ENCODE measurements at places on chromosomes 12 and 14. TPM values are rescaled to one million over a fixed set of nuclear protein-coding genes. Genes with fewer than 3 reads are reported as not detected.

Gene C12orf54
- total RNA-seq = not detected

Gene KRT6A
- not detected for total RNA-seq

Gene FAM90A1
- not detected for total RNA-seq

Gene RAD9B
- 0.29 TPM for total RNA-seq

Gene PPP1R1A
- 0.15 TPM for total RNA-seq

Gene PIWIL1
- not detected for total RNA-seq

Gene IL22
- not detected for total RNA-seq

- DNase-seq = no peak
These were observed 15.7 kb upstream of the FAM222A start for GRCh38 chr12:109697877-109698468.

DNA sequence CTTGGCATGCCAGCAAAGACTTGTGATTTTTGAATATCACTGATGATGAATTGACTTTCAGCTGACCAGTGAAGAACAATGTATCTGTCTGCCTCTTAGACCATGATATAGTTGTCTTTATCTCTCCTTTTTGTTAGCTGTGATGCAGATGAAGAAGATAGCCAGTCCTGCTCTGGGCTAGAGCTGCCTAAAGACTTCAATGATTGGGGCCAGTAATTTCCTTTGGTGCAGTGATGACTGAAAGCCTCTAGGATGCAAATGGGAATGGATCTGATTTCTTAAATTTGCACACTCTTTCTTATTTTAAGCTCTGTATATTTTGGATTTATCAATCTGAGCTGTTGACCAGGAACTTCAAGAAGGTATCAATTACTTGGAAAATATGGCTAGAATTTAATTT is at the start of gene TAS2R9:
TAS2R9 (minus strand) TSS at position 101 of the 400 bp plus-strand sequence; CDS start at position 8, 93 bp downstream.
- no peak for DNase-seq

- DNase-seq = no peak
These were observed 91.0 kb upstream of the DIO3 start for GRCh38 chr14:101470266-101470665.

- DNase-seq = no peak
These were observed 354.2 kb upstream of the ATP2B1 start for GRCh38 chr12:90062799-90063198.

GRCh38 chr12:118633071-118633470 is 256.7 kb downstream of the SUDS3 start:
- DNase-seq = no peak

GRCh38 chr12:107384645-107385044 is 291.3 kb upstream of the CRY1 start:
- DNase-seq = no peak

- DNase-seq = no peak
These were observed 63.6 kb downstream of the HELB start for GRCh38 chr12:66365718-66366490.

DNA sequence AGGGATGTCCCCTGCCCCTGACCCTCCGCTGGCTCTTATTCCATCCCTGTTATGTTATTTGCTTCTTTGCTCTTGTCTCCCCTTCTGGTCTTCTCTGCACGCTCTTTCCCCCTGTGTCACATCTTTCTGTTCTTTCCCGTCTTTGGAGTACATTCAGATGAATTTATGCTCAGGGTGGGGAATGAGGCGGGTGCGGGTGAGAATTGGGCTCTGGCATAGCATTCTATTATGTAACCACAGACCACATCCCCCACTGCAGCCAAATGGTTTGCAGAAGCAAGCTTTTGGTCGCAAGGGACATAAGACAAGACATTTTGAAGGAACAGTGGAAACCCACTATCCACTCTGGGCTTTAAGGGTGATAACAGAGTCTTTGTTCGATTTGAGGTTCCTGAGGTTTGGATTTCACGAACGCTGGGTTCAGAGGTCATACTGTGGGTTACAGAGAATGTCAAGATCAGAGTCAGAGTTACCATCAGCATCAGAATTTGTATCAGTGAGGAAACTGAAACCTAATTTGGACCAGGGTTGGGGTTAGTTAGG is 3.8 kb downstream of the ENDOU start:
- no peak for DNase-seq

DNA sequence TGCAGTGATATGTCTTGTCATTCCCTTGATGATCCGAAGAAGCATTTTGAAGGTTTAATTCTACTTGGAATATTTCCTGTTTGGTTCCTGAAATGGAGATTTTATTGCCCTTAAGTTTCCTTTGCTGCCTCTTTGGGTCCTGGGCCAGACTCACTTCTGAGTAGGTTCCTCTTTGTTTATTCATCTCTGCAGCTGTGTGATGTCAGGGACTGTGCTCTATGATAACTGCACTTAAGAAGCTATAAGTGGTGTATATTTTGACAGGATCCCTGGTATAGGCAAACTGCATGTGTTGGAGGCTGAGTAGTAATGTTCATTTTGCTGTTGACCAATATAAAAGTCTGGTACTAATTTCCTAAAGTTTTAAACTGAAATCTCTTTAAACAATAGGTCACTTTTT is at the start of gene KLRC4:
KLRC4 (minus strand) TSS at position 366 of the 400 bp plus-strand sequence; CDS start at position 184, 182 bp downstream.
- no peak for DNase-seq

DNA sequence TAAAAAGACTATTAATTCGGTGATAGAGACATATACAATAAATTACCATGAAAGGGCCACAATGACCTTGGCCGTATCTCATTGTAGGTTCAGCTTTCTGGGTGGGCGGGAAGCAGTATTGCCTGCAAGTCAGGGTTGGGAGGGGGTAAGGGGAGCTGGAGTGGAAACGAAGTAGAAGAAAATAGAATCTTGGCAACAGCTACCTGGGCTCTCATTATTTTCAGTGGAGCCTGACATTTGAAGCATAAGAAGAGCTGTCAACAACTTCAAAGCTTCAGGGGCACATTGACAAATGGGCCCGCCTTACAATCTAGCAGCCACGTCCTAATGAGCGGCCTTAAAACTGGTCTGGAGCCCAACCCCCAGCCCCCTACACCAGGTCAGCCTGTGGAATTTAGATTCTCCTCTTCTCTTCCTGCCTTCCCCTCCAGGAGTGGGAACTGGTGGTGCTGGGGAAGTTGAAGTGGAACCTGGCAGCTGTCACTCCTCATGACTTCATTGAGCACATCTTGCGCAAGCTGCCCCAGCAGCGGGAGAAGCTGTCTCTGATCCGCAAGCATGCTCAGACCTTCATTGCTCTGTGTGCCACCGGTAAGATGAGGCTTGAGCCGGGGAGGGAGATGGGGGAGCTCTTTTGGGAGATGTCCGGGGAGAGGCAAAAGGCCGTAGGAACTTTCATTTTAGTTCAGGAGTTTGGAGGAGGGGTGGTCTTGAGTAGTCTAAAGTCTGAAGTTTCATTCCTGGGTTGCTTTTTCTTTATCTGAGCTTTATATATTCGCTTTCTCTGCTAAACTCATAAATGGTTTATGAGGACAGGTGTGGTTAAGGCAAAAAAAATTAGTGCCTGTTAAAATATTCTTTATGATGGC is 5.0 kb downstream of the CCND2 start:
- DNase-seq = no peak

DNA sequence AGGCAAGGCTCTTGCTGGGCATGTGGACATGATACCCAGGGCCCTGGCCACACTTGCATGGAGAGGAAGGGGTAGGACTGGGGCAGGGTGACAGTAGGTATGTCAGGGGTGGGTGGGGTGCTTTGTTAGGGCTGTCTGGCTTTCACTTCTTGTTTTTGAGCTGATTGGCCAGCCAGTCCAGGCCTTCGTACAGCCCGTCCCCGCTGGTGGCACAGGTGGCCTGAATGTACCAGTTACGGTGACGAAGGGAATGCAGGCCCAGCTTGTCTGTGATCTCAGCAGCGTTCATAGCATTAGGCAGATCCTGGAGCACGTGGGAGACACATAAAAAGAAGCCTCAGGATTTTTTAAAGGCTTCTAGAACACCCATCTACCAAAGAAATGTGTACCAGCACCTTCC is 13.5 kb upstream of the FKBP11 start:
- DNase-seq = no peak

GRCh38 chr14:24875203-24875838 is 174.6 kb downstream of the STXBP6 start:
- DNase-seq = no peak

DNA sequence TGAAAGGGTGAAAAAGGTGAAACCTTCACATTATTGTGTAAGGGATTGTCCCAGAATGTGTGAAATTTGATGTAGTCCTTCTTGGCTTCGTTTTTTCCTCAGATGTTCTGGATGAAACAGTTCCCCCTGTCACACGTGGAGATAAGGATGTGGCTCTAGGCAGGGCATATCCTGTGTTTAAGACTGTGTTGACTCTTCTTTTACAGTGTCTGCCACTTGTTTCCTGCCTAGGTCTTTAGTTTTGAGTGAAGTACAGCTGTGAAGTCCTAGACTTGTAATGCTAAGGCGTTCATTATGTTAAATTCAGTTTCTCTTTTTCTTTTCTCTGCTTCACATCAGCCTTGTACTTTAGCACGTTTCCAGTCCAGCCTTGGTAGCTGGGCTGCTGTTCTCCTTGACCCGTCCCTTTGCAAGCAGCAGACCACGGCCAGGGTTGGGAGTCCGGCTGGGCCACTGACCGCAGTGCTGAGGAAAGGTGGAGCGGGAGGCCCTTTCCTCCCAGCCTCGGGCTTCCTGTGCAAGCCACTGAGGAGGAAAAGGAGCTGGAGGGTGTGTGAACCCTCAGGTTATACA is 59.1 kb downstream of the RASSF3 start:
- DNase-seq = no peak

DNA sequence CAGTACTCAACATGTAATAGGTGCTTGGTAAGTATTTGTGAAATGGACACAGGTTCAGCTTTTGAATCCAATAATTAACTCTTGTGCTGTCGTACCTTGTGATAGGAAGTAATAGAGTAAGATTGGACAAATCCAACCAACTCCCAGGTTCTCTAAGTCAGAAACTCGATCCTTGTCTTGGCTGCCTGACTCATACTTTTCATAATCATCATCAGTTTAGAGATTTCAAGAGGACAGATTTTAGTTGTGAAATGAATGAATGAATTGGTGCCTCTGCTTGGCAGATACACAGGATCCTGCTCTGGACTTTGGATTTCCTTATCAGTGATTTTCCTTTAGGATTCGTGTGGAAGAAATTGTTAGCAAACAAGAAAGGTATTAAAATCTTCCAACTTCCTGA is 1145.2 kb downstream of the AACS start:
- DNase-seq = no peak

GRCh38 chr12:94049718-94050117 is 98.7 kb upstream of the PLXNC1 start:
- DNase-seq = no peak

DNA sequence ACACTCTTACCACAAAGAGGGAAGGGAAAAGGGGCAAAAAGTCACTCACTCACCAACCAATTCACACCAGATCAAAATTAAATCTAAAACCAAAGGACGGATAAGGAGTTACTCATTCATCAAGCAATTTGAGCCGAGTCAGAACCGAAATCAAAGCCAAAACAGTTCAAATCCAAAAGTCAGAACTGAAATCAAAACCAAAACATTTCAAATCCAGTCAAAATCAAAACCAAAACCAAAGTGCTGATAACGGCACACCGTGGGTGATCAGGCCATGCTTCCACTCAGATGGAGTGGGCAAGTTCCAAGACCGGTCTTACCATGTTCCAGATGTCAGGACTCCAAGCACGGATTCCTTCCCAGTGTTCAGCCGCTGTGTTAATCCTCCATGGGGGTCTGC is 139.5 kb downstream of the SLC38A6 start:
- no peak for DNase-seq

GRCh38 chr14:33259764-33260163 is 321.1 kb downstream of the NPAS3 start:
- no peak for DNase-seq

- DNase-seq = no peak
These were observed 25.0 kb upstream of the GSG1 start for GRCh38 chr12:13128291-13128965.

DNA sequence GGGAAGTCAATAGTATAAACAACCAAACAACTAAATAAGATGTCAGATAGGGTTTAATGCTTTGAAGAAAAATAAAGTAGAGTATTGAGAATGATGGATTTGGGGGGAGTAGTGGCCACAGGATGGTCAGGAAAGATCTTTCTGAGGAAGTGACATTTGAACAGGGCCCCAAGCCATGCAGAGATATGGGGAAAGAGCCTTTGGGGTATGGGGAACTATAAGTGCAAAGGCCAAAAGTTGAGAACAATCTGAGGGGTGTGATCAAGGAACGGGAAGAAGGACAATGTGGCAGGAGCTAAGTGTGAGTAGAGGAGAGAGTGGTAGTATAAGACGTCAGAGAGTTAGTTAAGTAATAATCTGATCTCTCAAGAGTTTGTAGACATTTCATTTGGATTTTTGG is 1.3 kb downstream of the MRPS35 start:
- no peak for DNase-seq

- no peak for DNase-seq
These were observed 190.6 kb downstream of the SLC2A13 start for GRCh38 chr12:39915249-39915648.
